Activated CD4-positive, CD25-positive, alpha-beta regulatory T cell treated with anti-CD3 and anti-CD28 coated beads, Interleukin-2, amount 50 U/mL, for 24 hours (primary cell): ENCODE measurements at places on chromosomes 4 and X.

- peak; percentile 90 for ATAC-seq
Measured at GRCh38 chrX:1521459-1521956, 15.5 kb downstream of the P2RY8 start.

- no peak for ATAC-seq
Measured at GRCh38 chr4:142547974-142548373, 298.1 kb downstream of the INPP4B start.

- no peak for ATAC-seq
Measured at GRCh38 chr4:181671672-181672071, 571.5 kb upstream of the TENM3 start.

GRCh38 chrX:115449742-115450141 is 111.2 kb upstream of the PLS3 start:
- ATAC-seq = no peak

DNA sequence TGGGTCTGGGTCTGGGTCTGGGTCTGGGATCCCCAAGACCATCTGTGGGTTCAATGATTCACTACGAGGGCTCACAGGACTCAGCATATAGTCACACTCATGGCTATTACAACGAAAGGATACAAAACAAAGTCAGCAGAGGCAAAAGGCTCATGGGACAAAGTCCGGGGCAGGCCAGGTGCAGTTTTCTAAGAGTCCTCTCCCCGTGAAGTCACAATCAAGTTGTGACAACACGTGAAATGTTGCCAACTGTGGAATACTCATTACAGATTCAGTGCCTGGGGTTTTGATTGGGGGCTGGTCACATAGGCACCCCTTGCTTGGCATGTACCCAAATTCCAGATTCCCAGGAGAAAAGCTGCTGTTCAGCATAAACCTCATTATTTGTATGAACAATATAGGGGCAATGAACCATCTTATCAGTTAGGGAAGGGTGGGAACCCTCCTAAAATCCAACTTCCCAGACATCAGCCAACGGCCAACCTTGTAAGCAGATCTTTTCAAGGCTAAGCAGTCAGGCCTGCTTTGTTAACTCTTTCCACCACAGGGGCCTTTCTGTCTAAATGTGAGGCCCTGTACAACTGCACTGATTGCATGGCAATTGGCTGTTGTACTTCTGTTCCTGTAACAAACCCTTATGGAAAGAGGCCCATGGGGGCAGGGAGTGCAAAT is 58.2 kb upstream of the DIPK2B start:
- ATAC-seq = no peak

DNA sequence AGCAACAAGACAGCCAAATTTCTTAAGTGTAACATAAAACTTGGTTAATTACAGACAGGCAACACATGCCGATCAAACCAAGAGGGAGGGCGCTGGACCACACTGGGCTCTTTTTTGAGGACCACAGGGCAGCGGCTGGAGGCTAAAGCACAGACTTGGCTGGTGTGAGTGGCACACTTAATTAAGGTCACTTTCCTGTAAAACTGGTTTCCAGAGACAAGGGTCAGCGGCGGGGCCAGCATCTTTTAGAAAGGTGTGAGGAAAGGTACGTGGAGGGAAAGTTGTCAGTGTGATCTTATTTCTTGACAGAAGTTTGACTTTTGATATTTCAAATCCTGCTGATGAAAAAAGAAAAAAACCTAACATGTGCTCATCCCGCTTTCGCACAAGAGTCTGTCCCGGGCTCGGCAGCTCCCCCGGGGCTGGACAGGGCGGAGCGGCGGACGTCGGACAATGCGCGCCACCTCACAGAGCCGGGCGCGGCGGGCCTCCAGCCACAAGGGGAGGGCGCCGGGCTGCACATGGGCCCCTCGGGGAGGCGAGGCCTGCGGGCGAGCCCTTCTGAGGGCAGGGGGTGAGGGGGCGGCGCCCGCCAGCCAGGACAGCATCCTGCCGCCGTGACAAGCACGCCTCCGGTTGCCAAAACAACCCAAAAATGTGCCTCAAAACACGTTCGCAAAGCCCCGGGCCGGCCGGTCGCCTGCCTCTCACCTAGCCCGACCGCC is 660 bp upstream of the HSPA4L start:
- peak; percentile 9 for ATAC-seq

DNA sequence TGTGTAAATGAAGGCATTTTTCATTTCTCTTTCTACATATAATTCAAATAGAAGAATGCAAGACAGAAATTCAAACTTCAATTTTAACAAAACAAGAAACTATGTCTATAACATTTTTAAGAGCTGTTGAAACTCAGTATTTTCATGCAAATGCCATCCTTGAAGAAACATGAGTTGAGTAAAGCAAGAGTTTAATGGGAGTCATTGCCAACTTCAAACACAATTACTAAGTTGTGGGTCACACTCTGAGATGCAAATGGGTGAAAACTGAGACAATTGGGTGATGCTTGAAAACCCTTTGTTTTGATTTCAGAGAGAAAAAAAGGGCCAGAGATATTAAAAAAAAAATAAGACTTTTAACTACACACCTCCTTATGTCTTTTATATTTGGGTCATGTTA is 865.9 kb downstream of the FAT4 start:
- no peak for ATAC-seq

DNA sequence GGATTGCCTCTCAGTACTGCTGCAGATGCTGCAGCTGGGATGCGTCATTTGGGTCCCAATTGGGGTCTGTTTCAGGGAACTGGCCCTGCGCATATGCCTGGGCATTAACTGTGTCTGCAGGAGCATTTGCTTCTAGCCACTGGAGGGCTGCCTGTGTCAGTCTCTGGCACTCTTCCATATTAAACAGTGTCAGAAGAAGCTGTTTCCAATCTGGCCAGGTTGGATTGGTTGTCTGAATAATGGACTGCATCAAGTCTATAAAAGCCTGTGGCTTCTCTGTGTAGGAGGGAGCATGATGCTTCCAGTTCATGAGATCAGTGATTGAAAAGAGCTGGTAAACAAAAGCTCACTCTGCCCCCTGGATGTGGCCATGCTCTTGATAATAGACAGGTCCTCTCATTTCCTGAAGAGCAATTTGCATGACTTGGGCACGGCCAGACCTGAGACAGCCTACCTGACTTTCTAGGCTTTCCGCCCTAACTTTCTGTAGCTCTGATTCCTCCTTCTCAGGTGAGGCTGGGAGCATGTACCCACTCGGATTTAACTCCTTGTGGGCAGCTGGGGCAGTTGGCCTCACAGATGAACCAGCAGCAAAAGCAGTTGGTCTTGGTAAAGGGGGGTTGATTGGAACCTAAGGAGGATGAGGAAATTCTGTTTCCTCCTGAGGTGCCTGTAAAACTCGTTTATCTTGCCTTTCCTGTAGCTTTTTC is 29.2 kb downstream of the SULT1E1 start:
- no peak for ATAC-seq

GRCh38 chr4:133102612-133103409 is 46.3 kb upstream of the PCDH10 start:
- ATAC-seq = no peak

DNA sequence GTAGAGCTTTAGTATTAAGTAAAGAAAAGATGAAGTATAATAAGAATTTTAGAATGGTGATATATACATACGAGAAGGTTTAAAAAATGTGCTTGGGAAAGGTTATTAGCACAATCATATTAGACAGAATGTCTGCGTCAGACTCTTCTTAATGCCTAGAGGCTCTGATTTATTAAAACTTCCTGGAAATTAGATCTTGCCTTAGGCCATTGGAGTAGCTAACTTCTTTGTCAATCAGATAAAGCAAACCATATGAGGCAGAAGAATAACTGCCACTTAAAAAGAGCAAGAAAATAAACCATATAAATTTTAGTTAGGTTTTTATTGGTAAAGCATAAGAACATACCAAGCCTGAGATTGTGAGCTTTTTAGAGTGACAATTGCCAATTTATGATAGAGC is 309.1 kb downstream of the TLL1 start:
- ATAC-seq = no peak

- no peak for ATAC-seq
Measured at GRCh38 chr4:137892134-137892533, 350.0 kb downstream of the SLC7A11 start.

- ATAC-seq = no peak
Measured at GRCh38 chr4:61786211-61786610, 586.1 kb downstream of the ADGRL3 start.

DNA sequence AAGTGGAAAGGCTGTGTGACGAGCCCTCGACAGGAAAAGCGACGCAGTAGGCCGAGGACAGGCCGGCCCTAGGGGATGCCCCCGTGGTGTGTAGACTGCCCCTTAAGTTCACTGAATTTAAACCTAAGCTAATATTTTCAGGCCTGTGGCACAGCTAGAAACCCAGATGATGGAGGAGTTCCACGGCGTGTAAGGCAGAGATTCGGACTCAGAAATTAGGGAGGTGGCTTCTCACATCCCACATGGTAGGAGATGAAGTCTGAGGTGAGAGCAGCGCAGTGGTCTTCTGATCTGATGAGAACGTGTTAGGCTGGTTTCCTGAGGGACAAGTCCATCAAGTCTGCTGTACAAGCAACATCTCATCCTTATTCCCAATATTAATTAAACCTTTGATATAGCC is 7.8 kb downstream of the LRP2BP start:
- ATAC-seq = no peak

DNA sequence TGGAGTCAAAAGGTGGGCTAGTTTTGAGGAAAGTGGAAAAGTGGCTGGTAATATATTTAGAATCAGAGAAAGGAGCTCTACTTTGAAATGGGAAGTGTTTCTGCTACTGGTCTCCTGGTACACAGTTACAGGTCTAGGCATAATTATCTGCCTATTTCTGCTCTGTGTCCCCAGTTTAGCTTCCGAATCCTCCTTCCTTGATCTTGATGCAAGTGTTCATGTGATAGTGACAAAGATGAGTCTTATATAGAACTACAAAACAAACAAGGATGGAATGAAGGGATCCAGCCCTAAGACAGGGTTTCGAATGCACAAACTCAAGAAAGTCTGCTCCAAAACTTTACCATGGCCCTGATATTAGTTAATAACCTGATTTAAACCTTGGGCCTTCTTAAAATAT is 580.2 kb downstream of the INPP4B start:
- no peak for ATAC-seq

GRCh38 chrX:82092307-82092706 is 890.4 kb downstream of the SH3BGRL start:
- ATAC-seq = no peak

- ATAC-seq = no peak
Measured at GRCh38 chr4:26670903-26671537, 87.1 kb downstream of the TBC1D19 start.

DNA sequence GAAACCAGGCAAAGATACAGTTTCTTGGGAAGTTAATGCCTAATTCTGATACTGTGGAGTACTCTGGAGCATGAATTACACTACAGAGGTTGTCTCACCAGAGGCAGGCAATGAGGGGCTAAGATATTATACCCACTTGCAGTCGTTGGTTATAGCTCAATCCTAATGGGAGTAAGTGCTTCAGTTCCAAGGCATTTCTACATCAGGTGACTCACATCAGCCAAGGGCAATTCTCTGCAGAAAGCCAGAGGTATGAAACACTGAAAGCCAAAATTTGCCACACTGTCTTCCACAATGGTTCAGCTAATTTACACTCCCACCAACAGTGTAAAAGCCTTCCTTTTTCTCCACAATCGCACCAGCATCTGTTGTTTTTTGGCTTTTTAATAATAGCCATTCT is 174.0 kb upstream of the IL15 start:
- ATAC-seq = no peak

- ATAC-seq = no peak
Measured at GRCh38 chr4:145988628-145989027, 50.0 kb upstream of the ZNF827 start.

DNA sequence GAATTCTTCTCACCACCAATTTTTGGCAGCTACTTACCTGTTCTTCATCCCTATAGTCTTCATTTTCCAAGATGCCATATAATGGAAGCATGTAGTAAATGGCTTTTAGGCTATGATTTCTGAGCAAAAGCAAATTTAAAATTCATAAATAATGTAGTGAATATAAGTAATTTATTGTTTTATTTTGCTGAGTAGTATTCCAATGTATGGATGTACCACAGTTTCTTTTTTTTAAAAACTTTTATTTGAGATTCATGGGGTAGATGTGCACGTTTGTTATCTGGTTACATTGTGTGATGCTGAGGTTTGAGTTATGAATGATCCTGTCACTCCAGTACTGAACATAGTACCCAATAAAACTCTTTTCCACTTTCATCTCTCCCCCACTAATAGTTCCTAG is 369.1 kb downstream of the IL15 start:
- ATAC-seq = no peak

DNA sequence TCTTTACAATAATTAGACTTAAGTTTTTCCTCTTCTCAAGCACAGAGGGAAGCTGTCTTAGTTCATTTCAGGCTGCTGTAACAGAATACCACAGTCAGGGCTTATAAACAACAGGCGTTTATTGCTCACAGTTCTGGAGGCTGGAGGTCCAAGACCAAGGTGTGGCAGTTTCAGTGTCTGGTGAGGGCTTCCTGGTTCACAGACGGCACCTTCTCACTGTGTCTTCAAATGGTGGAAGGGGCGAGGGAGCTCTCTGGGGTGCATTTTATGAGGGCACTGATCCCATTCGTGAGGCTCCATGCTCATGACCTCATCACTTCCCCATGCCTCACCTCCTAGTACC is 115.7 kb upstream of the MXRA5 start:
- ATAC-seq = no peak

DNA sequence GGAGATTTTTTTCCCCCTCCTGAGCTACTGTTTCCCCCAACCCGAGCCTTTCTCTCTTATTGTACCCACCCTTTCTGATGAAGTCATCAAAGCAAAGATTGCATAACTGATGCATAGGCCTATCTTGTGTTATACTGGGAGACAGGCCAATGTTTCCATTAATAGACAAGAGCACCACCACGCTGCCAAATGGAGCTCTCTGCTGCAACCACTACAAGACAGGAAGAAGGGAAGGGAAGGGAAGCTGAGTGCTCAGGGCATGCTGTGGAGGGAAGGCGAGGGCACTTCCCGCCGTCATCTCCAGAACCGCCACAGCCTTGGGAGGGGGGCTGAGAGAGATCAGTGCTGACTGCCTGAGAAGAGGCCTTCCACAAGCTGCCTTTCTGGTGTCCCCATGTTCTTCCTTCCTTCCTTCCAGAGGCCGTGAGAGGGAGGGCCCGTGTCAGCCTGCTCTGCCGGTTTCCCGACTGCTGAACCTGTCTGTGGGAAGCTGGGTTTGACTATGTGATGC is 75.0 kb downstream of the MGST2 start:
- no peak for ATAC-seq

GRCh38 chr4:93814722-93815121 is 13.8 kb upstream of the ATOH1 start:
- ATAC-seq = no peak

DNA sequence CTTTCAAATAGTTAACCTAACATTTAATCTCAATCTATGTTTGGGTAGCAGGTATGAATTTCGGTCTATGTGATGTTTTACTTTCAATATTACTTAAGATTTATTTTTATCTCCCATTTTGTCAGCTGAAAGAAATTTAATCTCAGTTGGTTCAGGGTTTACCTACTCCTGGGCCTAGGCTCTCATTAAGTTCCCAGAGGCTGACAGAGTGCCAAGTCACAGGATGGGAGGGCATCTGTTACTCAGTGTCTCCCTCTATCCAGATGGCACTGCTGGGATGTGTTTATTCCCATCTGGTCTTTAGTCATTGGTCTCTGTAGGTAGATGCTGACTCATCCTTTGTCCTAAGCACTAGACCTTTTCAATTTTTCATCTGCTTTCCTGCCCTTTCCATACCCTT is 129.4 kb upstream of the ARSJ start:
- ATAC-seq = no peak
